Suppressor macrophage treated with lipopolysaccharide for 4 hours (primary cell): ENCODE measurements at places on chromosomes 3 and 15.
A peak's percentile ranks its signal among the peaks of the same experiment; 100 is the strongest.

GRCh38 chr15:82139823-82140268 is 94.0 kb upstream of the MEX3B start:
- peak; percentile 54 for DNase-seq

DNA sequence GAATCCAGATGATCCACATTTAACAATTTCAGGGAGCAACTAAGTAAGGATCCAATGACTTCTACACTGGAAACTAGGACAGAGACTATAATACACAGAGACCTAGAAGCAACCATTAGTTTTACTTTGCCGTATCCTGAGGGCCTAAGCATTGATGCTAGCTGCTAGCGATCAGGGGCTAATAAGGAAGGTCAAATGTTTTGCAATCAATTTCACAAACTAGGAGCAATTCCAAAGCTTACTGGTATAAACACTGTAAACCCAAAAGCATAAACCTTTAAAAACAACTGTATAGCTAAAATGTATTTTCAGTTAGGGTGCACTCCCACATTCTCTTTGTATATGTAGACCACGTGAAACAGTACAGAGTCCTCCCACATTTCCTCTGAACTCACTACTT is 31.5 kb downstream of the FBN1 start:
- no peak for DNase-seq

DNA sequence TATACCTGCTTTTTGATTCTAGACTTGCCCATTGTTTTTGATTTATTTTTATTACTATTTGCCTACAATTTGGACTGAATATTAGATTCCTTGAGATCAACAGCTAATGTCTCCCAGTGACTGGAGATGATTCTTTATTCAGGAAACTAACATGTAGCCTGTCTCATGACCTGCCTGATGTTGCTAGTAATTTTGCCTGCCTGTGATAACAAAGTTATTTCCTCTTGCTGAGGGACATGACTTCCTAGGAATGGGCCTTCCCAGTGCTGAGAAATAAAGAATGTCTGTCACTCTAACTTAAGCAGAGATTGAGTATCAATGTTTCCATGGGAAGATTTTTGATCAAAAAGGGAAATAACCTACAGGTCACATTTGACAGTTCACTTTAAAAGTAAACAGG is 13.4 kb upstream of the NPHP3 start:
- DNase-seq: no peak

GRCh38 chr15:85485956-85486567 is 105.7 kb downstream of the AKAP13 start:
- DNase-seq: peak; percentile 88

DNA sequence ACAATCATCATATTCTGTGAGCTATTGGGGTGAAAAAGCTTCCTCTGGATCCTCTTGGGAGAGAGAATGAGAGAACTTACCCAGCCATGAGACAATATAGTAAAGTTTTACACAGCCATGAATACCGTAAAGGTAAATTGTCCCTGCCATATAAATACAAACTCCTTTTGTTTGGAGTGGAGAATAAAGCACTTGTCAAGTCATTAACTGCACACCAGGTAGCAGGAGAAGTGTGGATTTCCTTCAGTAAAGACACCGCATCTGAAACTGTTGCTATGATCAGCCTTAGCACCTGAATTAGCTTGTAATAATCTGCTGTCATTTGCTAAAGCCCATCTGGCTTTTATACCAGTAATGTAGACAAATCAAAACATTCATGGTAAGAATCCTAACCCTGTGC is 336.6 kb upstream of the SLCO3A1 start:
- DNase-seq: no peak

DNA sequence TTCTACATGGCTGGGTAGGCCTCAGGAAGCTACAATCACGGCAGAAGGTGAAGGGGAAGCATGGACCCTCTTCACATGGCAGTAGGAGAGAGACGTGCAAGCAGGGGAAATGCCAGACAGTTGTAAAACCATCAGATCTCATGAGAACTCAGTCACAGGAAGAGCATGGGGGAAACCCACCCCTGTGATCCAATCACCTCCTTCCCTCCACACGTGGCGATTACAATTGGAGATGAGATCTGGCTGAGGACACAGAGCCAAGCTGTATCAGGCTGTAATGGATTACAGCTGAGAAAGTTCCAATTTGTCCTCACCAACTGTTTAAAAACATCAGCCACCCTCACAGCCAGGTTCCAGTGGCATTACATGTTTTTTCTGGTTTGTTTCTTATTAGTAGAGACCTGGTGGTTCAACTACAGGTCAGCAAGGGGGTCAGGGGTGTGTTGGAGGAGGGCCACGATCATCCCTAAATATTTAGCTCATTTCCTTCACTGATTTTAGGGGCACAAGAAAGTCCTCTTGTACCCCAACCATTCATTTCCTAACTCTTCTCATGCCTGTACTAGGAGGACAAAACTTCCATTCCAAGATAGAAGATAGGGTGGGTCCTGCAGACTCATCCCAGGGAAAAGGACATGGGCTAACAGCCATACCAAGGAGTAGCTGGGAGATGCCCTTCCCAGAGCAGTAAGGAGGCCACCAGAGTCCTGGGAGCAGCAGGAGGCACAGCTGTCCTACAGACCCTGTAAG is 54.4 kb downstream of the ANXA2 start:
- peak; percentile 20 for DNase-seq

DNA sequence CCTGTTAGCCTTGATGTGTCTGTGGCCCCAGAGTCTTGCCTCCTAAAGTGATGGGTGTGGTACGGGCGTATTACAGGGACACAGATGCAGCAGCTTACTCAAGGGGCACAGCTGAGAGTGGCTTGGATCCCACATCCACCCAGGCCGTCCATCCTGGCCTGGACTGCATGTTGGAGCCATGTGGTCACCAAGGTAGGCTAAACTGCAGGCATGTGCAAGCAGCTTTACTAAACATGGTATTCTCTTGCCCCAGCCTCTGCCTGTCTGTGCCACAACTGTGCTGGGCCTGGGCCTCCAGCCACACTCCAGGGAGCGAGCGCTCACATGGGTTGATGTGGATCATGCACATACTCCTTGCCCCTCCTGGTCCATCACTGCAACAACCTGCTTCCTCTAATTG is 6.1 kb upstream of the GPR62 start:
- DNase-seq: no peak

GRCh38 chr15:70478251-70478990 is 284.9 kb downstream of the UACA start:
- DNase-seq: peak; percentile 67

GRCh38 chr3:112134335-112135124 is 1.5 kb upstream of the GCSAM start:
- no peak for DNase-seq

- DNase-seq: no peak
Observed at GRCh38 chr3:78718707-78719106, 1049.1 kb downstream of the ROBO1 start.

DNA sequence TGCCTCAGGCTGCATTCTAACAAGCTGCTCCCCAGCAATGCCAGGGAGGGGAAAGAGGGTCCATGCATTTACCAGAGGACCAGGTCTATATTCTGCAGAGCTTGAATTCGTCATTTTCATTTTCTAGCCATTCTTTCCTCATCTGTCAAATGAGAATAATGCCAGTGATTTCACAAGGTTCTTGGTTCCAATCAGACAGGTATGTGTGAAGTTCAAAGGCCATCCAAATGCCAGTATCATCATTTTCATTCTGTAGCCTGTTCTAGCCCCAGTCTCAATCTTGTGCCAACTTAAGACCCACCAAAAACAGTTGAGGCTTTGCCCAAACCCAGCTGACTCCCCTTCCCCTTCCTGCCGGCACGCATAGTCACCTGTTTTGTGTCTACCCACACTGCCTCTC is 112.7 kb downstream of the IQSEC1 start:
- no peak for DNase-seq

DNA sequence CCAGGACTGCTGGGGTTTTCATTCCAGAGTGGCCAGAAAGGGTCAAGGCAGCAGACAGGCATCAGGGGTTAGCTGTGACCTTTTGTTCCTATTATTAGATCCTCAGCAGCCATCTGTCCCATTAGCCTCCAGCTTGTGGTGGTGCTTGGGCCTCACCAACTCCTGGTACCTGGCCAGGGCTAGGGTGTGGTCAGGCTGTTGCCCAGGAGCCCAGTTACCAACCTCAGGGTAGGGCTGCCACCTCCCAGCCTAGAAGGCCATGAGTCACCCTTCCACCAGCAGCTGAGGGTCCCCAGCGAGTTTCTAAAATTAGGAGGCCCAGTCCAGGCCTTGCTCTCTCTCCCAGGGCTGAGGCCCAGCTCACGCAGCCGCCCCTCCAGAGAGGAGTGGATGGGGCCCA is 12.2 kb downstream of the TMEM43 start:
- DNase-seq: no peak

- peak; percentile 37 for DNase-seq
Observed at GRCh38 chr3:140842984-140843649, 98.5 kb upstream of the SLC25A36 start.

- peak; percentile 8 for DNase-seq
Observed at GRCh38 chr3:42476225-42477125, 26.0 kb upstream of the VIPR1 start.

DNA sequence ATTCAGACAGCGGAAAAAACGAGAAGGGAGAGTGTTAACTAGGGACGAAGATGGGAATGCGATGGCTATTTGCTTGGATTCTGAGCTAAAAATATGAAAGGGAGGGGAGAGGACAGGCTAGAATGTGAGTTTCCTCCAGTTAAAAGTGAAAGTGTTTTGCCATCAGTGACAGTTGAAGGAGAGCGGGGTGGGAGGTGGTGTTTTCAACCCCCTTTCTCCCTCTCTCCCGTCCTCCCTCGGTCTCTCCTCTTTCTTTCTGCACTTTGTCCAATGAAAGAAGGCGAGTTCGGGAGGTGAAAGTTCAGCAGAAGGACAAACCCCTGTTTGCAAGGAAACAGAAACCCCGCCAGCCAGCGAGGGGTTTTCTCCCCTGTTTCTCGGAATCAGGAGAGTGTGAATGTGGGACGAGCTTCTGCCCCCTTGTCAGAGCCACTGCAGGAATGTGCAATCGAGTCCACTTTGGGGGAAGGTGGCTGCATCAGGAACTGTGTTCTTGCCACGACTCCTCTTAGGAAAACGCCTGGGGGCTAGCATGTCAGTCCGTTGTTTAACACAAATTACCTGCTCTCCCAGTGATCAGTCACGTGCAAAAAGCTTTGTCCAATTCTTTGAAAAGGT is 975 bp upstream of the FOXP1 start:
- peak; percentile 66 for DNase-seq

GRCh38 chr15:39587096-39587721 is 6.3 kb downstream of the THBS1 start:
- no peak for DNase-seq
